Stimulated activated CD4-positive, alpha-beta T cell treated with anti-CD3 and anti-CD28 coated beads, Interleukin-1b, Interleukin-23, amount 100 ng/mL, for 1 hour (primary cell): ENCODE measurements at places on chromosomes 1 and 21.

GRCh38 chr1:215923129-215923824 is 356.2 kb downstream of the KCTD3 start:
- no peak for DNase-seq

DNA sequence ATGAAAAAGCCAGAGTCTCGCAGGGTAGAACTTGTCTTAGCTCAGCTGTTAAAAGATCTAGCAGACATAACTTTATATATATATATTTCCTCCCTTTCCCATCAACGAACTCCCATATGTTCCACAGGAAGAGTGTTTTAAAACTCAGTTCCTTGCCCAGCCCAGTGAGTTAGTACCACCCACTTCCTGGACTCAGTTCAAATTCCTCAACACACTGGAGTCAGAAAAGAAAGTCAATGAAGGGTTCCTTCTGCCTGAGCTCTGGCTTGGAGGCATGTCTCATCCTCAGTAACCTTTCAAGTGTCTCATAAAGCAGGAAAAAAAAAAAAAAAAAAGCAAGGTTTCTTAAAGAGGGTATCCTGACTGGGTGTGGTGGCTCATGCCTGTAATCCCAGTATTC is 15.6 kb downstream of the TPM3 start:
- DNase-seq: no peak

- no peak for DNase-seq
Observed at GRCh38 chr1:222918801-222919477, 104.1 kb downstream of the DISP1 start.

DNA sequence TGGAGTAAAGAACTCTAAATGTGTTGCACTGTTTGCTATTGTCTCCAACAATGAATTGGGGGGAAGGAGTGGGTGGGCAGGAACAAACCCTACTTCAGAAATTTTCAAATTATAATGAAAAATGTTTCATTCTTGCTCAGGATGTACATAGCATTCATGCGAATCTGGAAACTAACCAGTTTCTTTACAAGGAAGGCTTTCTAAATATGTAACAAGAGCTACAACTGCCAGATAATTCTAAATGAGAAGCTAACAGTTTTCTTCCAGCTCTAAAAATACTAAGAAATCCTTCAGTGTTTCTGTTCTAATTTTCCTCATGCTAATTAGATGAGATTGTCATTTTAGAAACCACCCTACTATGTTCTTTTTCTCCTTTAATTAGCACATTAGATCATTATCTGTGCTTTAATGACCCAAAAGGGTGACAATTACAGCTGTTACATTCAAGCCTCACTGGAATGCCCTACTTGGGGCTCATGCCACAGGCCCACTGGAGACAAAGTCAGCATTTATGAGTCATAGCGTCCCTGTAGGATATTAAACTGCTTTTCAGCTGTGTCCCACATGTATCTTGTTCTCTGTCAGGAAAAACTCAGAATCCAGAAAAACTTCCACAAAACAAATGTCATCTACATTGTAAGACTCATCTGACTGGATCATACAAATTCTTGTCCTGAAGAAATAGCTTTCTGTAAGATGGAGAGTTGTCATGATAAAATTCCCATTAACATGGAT is 804.6 kb upstream of the CXADR start:
- DNase-seq: no peak

- DNase-seq: no peak
Observed at GRCh38 chr1:233959102-233959501, 54.6 kb downstream of the SLC35F3 start.

- no peak for DNase-seq
Observed at GRCh38 chr1:89905395-89906058, 84.7 kb downstream of the LRRC8D start.

- DNase-seq: no peak
Observed at GRCh38 chr1:98205291-98206017, 284.6 kb upstream of the DPYD start.
